Stimulated activated CD4-positive, alpha-beta T cell treated with anti-CD3 and anti-CD28 coated beads, Interleukin-12 subunit alpha, Interleukin-12 subunit beta, amount 100 ng/mL, for 48 hours (primary cell): ENCODE measurements at places on chromosomes 2 and 18.
A peak's percentile ranks its signal among the peaks of the same experiment; 100 is the strongest.

GRCh38 chr2:230902180-230902899 lies 22.7 kb downstream of the GPR55 start:
- peak; percentile 36 for DNase-seq

DNA sequence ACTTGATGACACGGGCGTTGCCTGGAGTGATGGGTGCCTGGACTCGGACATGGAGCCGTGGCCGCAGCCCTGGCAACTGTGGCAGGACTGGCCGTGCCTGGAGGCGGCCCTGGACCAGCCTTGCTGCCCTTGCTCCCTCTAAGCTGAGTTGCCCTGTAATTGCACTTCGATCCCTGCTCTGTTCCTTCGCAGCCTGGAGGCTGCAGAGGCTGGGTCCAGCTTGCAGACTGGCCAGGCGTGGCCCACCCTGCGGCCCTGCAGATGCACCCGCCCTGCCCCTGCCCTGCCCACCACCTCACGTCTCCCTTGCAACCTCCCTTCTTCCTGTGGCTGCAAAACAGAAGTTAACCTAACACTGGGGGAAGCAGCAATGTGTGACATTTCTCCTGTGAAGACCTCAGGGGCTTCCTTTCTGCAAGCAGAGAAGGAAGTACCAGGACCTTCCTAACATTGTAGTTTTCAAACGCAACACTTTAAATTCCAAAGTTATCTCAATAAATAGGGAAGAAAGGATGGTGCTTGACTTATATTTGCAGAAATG lies 174.6 kb upstream of the TPO start:
- no peak for DNase-seq

DNA sequence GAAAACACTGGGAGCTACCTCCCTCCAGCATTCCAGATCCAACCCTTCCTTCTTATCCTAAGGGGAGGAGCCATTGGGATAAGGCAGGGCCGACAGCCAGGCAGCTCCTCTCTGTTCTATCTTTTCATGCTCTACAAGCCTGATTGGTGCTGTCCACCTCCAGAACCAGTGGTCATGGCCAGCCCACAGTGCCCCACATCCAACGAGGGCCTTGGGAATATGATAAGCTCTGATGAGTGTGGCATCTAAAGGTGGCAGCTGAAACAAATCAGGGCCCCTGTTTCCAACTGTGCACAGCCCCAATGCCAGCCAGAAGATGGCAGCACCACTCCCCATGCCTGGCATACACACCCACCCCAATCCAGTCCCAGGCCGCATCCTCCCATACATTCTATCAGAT lies 329.3 kb downstream of the C1D start:
- no peak for DNase-seq

GRCh38 chr18:55003695-55004094 lies 44.4 kb upstream of the CCDC68 start:
- no peak for DNase-seq

DNA sequence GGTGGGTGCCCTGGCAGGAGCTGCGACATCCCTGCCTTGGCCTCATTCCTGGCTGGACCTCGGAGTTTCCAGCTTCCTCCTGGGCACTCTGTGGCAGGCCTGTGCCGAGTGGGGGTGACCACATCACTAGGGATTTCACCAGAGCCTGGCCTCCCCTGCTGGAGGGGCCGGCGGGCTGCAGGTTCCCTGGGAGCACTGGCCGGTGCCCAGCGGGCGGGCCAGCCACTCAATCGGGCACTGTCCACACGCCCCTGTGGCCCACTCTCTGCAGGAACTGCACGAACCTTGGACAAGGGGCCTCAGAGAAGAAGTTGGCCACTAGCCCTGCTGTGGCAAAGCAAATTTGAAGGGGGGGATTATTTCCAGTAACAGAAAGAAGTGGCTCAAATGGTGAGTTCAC lies 110.7 kb upstream of the APCDD1 start:
- no peak for DNase-seq

- DNase-seq = peak; percentile 2
These were observed 80.4 kb downstream of the CELF4 start for GRCh38 chr18:37484983-37485834.

- DNase-seq = no peak
These were observed 34.3 kb downstream of the LPIN2 start for GRCh38 chr18:2978661-2979106.

DNA sequence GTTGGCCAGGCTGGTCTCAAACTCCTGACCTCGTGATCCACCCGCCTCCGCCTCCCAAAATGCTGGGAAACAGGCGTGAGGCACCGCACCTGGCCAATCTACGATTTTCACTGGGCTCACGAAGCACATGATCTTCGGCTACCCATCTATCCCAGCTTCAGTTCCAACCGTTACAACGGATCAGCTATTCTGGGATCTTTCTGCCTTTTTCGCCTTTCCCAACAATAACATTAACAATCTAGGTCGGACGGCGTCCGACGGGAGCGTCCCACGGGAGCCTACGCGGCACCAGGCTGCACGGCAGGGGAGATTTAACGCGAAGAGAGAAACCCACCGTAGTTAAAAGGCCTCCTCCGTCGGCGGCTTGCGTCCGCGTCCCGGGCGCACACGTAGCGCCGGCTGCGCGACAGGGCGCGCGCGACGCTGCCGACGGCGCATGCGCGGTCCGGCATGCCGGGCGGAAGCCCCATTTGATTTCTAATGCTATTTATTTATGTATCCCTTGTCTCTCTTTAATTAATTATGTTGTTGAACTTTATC lies at the start of gene MSL3B:
Gene MSL3B (minus strand): TSS at position 394 of the 540 bp plus-strand sequence.
- DNase-seq = peak; percentile 13

DNA sequence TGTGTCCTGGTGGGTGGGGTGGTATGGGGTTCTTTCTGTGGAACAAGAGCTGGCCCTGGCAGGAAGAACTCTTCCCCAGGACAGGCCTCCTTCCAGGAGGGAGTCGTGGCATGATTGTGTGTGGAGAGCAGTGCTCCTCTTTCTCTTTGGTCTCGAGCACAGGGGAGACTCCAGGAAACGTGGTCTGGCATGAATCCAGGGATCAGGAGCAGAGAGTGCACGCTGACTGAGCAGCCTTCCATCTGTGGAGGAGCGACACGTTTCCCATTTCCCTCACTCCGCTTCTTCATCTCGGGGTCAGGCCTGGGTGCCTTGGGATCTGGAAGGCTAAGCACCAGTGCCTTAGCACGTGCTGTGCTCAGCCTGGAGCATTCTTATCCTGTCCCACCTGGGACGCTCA lies 132.0 kb upstream of the HDAC4 start:
- no peak for DNase-seq

GRCh38 chr2:100812116-100812515 lies 7.8 kb upstream of the NPAS2 start:
- DNase-seq = no peak

GRCh38 chr2:317501-318424 lies 29.9 kb upstream of the ALKAL2 start:
- no peak for DNase-seq

DNA sequence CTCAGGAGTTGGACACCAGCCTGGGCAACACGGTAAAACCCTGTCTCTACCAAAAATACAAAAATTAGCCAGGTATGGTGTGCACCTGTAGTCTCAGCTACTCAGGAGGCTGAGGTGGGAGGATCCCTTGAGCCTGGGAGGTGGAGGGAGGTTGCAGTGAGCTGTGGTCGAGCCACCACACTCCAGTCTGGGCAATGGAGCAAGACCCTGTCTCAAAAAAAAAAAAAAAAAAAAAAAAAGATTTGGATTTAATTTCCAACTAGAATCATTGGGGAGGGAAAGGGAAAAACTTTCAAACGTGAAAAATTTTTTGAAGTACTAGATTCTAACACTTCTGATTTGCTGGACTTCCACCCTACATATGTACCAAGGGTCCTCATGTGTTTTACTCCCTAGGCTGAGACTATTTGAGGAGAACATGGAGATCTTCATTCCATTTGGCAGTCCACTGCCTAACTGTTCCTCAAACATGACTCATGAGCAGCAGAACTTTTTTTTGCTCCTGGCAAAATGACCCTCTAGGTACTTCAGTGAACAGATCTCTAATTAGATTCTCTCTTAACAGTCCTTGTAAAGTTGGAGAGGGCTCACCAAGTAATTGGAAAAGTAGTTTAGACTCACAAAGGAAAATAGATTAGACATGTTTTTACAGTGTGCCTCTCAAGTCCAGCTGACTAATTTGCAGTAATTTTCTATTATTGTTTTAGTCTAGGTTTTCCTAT lies 267.6 kb downstream of the METTL4 start:
- DNase-seq = no peak

- DNase-seq = peak; percentile 27
These were observed 44.1 kb upstream of the TTC39C start for GRCh38 chr18:23970161-23971096.

- no peak for DNase-seq
These were observed 21.3 kb downstream of the PPP3R1 start for GRCh38 chr2:68231061-68231372.

GRCh38 chr2:88307817-88308216 lies 137.7 kb downstream of the THNSL2 start:
- DNase-seq = no peak

DNA sequence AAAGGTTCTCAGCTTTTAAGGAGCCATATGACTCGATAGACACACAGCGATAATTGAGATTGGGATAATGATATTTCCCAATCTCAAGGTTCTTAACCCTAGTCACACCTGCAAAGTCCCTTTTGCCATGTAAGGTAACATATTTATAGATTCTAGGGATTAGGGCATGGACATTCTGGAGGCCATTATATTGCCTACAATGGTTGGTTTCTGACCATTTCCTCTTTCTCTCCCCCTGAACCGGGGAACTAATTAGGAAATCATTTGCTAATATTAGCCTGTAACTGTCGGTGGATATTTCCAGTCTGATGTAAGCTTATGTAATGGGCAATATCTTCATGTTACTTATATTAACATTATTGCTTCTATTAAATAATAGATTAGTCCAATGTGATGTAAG lies 40.8 kb upstream of the ARHGAP15 start:
- DNase-seq = no peak

GRCh38 chr18:69820538-69820937 lies 127.1 kb downstream of the CD226 start:
- DNase-seq = no peak

DNA sequence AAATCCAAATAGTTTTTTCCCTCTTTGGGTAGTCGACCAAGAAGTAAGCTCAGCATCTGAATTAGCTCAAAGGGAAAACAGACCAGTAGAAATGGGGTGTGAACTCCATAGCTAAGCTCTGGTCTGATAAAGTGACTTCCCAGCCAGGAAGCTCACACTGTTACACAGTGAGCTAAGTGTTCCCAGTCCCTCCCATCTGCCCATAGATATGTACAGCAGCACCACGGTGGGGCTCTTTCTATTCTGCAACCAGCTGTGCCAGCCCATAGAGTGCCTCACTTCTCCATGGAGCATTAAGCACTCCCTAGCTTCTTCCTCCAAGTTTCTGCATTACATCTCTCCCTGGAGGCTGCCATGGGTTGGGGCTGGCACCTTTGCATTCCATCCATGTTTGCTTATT lies 27.6 kb upstream of the NEMP2 start:
- no peak for DNase-seq

DNA sequence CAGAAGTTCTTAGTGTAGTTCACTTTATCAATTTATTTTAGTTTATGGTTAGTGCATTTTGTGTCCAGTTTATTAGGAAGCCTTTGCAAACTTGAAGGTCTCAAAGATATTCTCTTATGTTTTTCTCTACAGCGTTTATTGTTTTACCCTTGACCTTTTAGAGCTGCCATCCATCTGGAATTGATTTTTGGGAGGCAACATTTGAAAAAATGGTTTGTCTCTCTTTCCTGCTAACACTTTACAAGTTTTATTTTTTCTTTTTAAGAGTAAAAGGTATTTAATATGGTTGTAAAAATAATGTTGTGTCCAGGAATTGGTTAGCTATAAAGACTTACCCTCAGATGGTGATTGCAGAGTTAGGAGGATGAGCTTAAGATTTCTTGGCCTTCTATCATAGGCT lies 14.0 kb downstream of the GORASP2 start:
- DNase-seq = no peak

GRCh38 chr18:43170586-43170985 lies 55.1 kb upstream of the RIT2 start:
- DNase-seq = no peak

DNA sequence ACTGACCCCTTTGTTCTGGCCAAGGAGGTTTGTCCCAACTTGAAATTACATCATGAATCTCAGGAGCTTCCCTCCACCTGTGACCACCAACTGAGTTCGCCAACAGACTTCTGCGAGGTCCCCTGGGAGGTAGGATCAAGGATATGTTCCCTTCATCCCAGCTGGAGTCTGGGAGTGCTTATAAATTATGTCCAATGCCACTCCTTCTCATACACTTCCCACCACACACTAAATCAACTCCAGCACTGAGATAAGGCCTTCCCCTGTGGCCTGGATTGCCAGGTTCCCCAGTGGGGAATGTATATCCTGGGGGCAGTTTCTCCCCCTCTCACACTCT lies 99.2 kb downstream of the RND3 start:
- no peak for DNase-seq

GRCh38 chr18:10201659-10202058 lies 252.8 kb upstream of the APCDD1 start:
- no peak for DNase-seq

DNA sequence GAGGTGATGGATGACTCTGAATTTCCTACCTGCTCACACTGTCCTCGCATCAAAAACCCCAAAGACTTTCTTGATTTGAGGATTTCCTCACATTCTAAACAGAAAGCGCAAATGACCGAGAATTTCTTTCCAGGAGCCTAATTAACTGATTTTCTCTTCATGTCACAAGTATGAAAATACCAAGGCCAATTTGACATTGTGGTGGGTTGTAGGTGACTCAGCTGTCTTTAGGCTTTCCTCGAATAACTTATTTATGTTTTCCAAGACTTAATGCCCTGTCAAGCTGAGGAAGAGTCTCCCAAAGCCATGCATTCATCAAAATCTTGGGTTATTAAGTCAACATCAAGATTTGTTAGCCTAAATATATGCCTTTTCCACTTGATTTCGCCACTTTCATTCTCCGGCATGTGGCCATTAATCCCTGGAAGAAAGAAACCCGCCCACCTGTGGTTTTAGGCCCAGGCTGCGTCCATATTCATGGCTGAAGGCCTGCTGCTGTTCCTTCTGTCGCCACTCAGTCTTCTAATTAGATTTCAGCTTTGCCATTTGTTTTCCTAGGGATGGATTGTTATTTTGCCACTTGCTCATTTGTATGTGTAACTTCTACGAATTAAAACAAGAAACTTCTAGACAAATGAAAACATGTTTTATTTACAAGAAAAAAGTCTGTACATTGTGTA lies 84.9 kb downstream of the ST6GAL2 start:
- DNase-seq = no peak

GRCh38 chr2:85257970-85258605 lies 69.7 kb downstream of the TGOLN2 start:
- no peak for DNase-seq

- no peak for DNase-seq
These were observed 1010.5 kb upstream of the PIK3C3 start for GRCh38 chr18:40944576-40944975.

DNA sequence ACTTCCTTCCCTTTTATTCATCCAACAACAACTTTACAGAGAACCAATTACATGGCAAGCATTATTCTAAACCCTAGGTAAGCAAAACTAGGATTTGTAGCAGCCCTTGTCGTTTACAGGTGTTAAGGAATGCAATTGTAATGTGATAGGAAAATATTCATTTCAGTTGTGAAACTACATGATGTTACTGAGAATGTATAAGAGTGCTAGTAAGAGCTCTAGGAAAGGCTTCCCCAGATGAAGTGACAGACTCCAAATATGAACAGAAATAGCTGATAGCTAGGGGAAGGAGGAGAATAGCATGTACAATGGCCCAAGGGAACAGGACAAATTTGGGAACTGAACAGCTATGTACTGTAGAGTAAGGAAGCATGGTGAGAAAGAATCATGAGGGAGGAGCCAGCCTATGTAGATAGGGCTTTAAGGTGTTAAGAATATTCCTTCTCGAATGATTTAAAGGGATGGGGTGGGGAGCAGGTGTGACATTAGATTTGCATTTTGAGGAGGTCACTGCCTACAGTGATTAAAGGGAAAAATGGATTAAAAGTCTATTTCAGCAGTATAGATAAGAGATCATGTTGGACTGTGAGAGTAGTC lies 31.7 kb downstream of the RPE start:
- DNase-seq = no peak
